ENCODE measurements at places on chromosomes 13 and 19. TPM values are rescaled to one million over a fixed set of nuclear protein-coding genes. Genes with fewer than 3 reads are reported as not detected.

Gene SMAD9
- 3.1 TPM for polyA plus RNA-seq

DNA sequence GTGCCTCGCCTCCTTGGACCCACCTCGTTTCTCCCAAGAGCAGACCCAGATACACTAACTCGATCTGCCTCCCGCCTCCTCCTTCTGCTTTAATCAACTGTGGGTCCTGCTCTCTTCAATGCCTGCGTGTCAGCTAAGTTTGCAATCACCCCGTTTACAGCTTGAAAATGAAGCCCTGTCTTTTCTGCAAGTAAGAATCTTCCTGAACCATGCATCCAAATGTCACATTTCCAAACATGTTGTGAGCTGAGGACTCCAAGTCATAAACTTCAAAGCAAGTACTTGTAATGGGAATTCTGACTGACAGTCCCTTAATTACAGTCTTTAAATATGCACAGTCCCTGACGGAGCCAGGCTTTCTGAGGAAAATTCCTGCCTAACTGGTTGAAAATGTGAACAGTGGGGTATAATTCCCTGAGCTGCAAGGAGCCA, 154.9 kb upstream of the UQCRFS1 start:
- no peak for DNase-seq

Gene KLK14
- polyA plus RNA-seq, result 0.19 TPM

Gene ETHE1
- 86.2 TPM for polyA plus RNA-seq

GRCh38 chr13:44181931-44182330, 191.7 kb upstream of the SERP2 start:
- DNase-seq, result no peak

- DNase-seq, result no peak
These were observed 647.2 kb downstream of the LIG4 start for GRCh38 chr13:107568181-107568580.

Gene RNU6-9
- polyA plus RNA-seq, result not detected

DNA sequence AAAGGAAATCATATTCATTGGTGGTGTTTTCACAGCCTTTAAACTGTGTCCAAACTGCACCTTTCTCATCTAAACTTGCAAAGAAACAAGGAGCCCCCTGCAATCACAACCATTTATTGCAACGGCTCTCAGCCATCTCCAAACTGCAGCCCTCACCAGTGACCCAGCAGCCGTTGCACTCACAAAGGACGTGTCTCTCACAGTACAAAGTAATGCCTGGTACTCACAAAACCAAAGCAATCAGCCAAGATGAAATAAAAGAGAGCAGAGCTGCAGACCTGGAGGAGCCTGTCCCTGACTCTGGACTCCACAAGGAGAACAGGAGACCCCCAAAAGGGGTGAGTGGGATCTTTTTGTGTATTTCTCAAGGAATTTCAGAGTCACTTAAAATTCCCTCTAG, 20.2 kb upstream of the CEACAM21 start:
- no peak for DNase-seq

DNA sequence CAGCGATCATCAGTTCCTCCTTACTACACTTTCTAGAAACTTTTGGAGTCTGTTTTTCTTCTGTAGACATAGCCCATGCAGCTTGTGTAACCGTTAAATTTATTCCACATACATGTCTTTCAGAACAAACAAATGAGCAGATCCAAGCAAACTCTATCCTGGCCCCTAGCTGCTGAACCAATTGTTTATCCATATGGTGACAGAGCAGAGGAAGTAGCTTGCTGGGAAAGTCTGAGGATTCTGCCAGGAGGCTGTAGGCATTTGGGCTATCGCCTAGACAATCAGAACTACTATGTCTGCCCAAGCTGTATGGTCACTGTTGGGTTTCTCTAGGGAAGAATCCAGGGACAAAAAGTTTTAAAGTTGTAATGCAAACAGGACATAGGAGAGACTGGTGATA, 343.7 kb downstream of the SPRY2 start:
- no peak for DNase-seq

- DNase-seq, result no peak
These were observed 78.3 kb downstream of the ELF1 start for GRCh38 chr13:40940841-40941240.

Gene OPA3
- polyA plus RNA-seq, result 11.1 TPM

DNA sequence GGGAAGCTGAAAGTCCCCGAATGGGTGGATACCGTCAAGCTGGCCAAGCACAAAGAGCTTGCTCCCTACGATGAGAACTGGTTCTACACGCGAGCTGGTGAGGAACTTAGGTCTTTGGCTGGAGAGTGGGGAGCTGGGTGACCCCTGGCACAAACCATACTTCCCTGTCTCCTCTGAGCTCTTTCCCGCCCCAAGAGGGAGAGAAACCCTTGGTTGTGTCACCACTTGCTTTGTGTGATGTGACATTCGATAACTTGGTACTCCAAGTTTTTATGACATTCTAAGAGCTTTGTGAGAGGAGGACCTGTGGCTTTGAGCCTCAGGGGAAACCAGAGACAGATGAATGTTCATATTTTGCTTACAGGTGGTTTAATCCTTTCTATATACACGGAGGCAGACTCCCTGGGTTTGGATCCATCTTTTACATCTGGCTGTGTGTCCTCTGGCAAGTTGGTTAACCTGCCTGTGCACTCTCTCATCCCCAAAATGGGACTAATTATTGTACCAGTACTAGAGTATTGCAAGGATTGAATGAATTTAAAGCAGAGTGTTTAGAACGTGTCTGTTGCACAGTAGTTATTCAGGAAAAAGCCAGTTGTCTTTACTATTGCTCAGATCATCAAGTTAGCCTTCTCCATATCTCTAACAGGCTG, 1.2 kb downstream of the RPS19 start:
- no peak for DNase-seq

- no peak for DNase-seq
These were observed 47.6 kb downstream of the CEP89 start for GRCh38 chr19:32924200-32924599.

DNA sequence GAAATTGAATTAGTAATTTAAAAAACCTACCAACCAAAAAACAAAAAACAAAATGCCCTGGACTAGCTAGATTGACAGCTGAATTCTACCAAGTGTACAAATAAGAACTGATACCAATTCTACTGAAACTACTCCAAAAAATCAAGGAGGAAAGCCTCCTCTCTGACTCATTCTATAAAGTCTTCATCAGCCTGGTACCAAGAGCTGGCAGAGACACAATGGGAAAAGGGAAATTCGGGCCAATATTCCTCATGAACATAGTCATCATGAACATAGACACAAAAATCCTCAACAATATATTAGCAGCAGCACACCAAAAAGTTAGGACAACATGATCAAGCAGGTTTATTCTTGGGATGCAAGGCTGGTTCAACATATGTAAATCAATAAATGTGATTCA, 2667.7 kb upstream of the PCDH20 start:
- DNase-seq, result no peak

Gene TNFSF13B
- polyA plus RNA-seq, result 0.26 TPM

- DNase-seq, result no peak
These were observed 59.5 kb downstream of the ZIC5 start for GRCh38 chr13:99911965-99912566.

DNA sequence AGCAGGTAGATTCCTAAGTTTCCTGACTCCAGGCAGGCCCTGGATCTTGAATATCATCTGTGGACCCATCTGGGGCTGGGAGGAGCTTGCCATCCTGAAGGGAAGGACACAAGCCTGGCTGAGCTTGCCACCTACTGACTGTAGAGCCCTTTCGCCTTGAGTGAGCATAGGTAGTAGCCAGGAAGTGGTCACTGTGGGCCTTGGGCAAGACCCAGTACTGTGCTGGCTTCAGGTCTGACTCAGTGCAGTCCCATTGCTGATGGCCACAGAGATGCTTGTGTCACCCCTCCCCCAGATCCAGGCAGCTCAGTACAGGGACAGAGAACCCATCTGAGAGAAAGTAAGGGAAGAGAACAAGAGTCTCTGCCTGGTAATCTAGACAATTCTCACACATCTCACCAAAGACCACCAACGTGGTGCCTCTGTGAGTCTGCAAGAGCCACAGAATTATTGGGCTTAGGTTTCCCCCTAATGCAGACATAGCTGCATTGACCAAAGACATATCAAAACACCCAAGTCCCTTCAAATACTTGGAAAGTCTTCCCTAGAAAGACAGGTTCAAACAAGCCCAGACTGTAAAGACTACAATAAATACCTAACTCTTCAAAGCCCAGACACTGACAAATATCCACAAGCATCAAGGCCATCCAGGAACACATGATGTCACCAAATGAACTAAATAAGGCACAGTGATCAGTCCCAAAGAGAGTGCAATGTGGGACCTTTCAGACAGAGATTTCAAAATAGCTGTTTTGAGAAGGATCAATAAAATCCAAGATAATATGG, 108.2 kb upstream of the WASF3 start:
- DNase-seq, result no peak

DNA sequence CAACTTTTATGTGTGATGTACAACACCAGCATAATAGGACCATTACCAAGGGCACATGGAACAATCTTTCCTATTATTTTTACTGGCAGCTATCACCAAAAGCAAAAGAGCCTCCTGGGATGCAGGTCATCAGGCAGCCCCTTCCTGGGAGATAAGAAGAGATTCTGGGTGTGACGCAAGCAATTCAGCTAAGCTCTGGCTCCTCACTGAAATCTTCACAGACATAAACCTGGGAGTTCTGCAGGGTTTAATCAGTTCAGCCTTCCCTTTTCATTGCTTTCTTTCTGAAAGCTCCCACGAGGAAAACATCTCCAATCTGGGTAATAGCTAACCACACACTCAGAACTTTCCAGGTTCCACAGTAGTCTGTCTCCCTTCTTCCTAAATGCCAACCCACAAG, 341.1 kb downstream of the ENOX1 start:
- DNase-seq, result no peak

GRCh38 chr19:19185853-19186740, 5.9 kb downstream of the BORCS8 start:
- DNase-seq, result peak; percentile 83

- DNase-seq, result peak; percentile 45
These were observed 1.2 kb upstream of the SLAIN1 start for GRCh38 chr13:77696006-77696878.

GRCh38 chr13:25281193-25281934, 5.9 kb downstream of the MTMR6 start:
- DNase-seq, result no peak

DNA sequence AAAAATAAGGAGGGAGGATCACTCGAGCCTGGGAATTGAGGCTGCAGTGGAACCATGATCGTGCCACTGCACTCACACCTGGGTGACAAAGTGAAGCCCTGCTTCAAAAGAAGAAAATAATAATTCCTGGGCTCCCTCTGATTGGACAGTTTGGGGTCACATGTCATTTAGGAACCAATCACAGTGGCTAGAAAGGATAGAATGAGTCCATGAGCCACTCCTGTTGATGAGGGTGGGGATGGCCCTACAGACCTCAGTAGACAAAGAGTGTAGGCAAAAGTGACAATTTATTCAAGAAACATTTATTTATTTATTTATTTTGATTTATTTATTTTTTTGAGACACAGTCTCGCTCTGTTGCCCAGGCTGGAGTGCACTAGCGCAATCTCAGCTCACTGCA, 26.8 kb upstream of the ADGRE5 start:
- peak; percentile 56 for DNase-seq

Gene PTPRH
- polyA plus RNA-seq, result 1.1 TPM

Gene RYR1
- polyA plus RNA-seq, result under 0.01 TPM

DNA sequence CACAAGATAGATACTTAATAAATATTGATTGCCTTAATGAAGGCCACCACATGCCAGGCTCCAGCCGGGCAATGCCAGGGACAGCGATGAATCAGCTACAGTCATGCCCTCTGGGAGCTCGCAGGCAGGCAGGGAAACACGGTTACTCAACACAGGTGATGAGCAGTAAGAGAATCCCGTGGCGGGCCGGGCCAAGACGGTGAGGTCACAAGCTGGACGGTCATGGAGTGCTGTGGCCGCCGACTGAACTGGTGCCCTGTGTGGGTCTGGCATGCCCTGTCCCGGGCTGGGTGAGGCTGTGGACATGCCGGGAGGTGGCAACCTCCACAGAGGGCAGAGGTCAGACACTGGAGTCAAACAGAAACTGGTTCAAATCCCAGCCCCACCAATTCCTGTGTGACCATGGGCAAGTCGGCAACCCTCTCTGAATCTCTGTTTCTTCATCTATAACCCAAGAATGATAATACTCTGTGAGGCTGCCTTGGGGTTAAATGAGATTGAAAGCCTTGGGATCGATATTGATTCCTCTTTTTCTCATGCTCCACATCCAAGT, 13.2 kb upstream of the PAK4 start:
- DNase-seq, result no peak

- no peak for DNase-seq
These were observed 55.2 kb downstream of the STARD13 start for GRCh38 chr13:33230178-33230881.

DNA sequence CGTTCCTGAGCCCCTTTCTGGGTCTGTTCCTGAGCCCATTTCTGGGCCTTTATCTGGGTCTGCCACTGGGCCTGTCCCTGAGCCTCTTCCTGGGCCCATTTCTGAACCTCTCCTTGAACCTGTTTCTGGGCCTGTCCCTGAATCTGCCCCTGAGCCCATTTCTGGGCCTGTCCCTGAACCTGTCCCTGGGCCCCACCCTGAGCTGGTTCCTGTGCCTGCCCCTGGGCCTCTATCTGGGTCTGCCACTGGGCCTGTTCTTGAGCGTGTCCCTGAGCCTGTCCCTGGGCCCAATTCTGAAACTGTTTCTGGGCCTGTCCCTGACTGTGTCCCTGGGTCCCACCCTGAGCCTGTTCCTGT, 40.4 kb upstream of the GRTP1 start:
- DNase-seq, result peak; percentile 2

Gene PLPPR3
- polyA plus RNA-seq, result 1.6 TPM

DNA sequence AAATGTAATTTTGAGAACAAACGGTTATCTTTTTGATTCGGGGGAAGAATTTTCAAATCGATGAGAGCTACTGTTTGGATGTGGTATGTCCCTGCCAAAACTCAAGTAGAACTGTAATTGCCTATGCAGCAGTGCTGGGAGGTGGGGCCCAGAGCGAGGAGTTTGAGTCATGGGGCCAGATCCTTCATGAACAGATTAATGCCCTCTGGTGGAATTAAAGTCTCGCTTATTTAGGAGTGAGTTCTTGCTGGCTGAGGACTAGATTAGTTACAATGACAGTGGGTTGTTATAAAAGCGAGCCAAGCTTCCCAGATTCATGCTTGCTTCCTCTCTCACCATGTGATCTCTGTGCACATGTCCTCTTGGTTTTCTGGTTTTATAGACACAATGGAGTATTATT, 11.8 kb upstream of the PRR20A start:
- DNase-seq, result no peak

Gene DOCK6
- polyA plus RNA-seq, result 14.0 TPM

Gene KLK6
- polyA plus RNA-seq, result not detected

All from SK-N-SH (cell line).